ENCODE measurements at places on chromosomes 12 and 14.

- peak; percentile 27 for DNase-seq
Observed at GRCh38 chr12:102120886-102121285, 903 bp downstream of the PARPBP start.

GRCh38 chr12:21065845-21066244, 65.1 kb upstream of the SLCO1B1 start:
- no peak for DNase-seq

- DNase-seq = no peak
Observed at GRCh38 chr12:95205016-95205624, 12.1 kb downstream of the FGD6 start.

GRCh38 chr12:19525274-19525673, 86.0 kb downstream of the AEBP2 start:
- DNase-seq = no peak

GRCh38 chr12:55822228-55822627, 4.4 kb downstream of the ORMDL2 start:
- DNase-seq = no peak

- no peak for DNase-seq
Observed at GRCh38 chr12:2509137-2509536, 285.6 kb upstream of the FKBP4 start.

DNA sequence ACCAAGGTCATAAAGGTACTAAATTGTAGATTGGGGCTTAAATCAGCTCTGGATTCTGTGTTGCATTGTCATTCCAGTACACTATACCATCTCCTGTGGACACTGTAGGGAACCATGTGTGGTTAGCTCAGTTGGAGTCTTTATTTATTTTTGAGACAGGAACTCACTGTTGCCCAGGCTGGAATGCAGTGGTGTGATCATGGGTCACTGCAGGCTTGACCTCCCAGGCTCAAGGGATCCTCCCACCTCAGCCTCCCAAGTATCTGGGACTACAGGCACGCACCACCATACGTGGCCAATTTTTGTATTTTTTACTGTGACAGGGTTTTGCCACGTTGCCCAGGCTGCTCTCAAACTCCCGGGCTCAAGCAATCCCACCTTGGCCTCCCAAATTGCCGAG, 6.7 kb downstream of the PAPOLA start:
- no peak for DNase-seq

DNA sequence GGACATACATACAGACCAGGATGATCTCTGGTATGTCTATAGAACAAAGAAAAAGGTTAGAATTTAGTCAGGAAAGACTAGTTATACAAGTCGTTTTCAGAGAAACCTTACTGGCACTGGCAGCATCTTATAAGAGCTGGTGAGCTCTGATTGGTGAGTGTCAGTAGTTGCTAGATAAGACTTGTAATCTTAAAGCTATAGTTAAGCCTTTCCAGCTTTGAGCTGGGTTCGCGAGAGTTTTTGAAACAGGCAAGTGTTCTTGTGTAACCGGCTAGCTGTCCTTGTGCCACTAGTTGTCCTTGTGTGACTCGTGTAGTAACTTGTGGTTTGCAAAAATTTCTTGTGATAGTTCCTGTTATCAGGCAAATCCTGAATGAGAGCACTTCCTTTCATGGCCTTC, 740.9 kb downstream of the GALC start:
- DNase-seq = no peak

GRCh38 chr14:95830386-95830785, 46.2 kb upstream of the TUNAR start:
- no peak for DNase-seq

GRCh38 chr12:92737855-92738850, 35.4 kb downstream of the PLEKHG7 start:
- no peak for DNase-seq

GRCh38 chr14:51269634-51270033, 29.6 kb downstream of the TMX1 start:
- DNase-seq = no peak

GRCh38 chr12:92234533-92234932, 88.9 kb upstream of the BTG1 start:
- no peak for DNase-seq

- no peak for DNase-seq
Observed at GRCh38 chr14:69405762-69406161, 7.3 kb downstream of the SLC39A9 start.

DNA sequence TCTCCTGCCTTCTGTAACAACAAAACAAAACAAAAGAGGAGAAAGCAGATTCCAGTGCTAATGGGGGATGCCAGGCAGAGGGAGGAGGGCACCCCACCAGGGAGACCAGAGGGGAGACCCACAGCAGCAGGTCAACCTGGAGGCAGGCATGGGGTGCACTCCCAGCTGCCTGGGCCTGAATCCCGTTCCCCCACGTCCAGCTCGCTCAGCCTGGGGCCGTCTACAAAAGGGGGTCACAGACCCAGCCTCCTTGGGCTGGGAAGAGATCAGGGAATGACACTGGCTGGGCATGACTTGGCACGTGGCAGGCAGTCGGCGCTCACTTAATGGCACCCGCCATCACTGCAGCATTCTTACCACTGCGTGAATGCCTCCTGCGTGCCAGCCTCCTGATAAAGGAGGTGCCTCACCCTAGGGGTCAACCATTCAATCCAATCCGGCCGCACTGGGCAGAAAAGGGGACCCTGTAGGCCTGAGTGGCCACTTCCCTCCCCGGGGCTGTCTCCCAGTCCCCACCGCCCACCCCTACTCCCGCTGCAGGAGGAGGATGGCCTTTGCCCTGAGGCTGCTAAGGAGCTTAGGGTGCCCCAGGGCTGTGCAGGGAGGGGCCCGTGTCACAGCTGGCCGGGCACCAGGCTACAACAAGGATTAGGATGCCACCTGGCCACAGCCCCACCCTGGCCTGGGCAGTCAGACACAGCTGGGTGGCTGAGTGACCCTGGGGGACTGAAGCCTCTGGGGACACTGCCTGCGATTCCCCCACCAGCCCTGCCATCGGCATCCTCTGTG, 87.5 kb downstream of the NCOR2 start:
- no peak for DNase-seq

GRCh38 chr12:82407481-82407880, 49.2 kb downstream of the METTL25 start:
- no peak for DNase-seq

DNA sequence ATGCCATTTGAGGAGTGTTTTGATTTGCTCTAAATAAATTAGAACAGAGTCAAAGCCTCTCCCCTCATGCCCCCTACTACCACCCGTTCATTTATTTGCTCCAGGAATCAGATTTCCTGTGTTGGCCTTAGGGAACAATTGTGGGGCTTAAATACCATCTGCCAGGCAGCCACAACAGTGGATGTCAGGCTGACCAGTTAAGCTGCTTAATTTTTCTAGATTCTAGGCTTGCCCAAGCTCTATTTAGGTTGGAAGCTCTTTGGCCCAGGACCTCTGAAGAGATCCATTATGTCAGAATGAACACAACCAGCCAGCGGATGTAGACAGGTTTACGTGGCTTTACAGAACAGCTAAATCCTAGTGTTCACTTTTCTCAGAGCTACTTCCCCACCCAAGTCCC, 1.0 kb upstream of the TIMELESS start:
- DNase-seq = no peak
